HepG2 (cell line): ENCODE measurements at places on chromosomes 11 and 22. TPM values are rescaled to one million over a fixed set of nuclear protein-coding genes. Genes with fewer than 3 reads are reported as not detected.

NUDT8 gene
- polyA plus RNA-seq, result 6.7 and 7.8 TPM in 2 replicates

C11orf42 gene
- polyA plus RNA-seq, result not detected in 2 replicates

CHEK2 gene
- polyA plus RNA-seq, result 19.2 and 27.0 TPM in 2 replicates

CEP126 gene
- 1.7 and 1.8 TPM in 2 replicates for polyA plus RNA-seq

- peak; percentile 92 for DNase-seq
These were observed 45.7 kb downstream of the TXN2 start for GRCh38 chr22:36435516-36436415.

- no peak for DNase-seq
These were observed 51.1 kb upstream of the CCDC188 start for GRCh38 chr22:20201837-20202392.

DNA sequence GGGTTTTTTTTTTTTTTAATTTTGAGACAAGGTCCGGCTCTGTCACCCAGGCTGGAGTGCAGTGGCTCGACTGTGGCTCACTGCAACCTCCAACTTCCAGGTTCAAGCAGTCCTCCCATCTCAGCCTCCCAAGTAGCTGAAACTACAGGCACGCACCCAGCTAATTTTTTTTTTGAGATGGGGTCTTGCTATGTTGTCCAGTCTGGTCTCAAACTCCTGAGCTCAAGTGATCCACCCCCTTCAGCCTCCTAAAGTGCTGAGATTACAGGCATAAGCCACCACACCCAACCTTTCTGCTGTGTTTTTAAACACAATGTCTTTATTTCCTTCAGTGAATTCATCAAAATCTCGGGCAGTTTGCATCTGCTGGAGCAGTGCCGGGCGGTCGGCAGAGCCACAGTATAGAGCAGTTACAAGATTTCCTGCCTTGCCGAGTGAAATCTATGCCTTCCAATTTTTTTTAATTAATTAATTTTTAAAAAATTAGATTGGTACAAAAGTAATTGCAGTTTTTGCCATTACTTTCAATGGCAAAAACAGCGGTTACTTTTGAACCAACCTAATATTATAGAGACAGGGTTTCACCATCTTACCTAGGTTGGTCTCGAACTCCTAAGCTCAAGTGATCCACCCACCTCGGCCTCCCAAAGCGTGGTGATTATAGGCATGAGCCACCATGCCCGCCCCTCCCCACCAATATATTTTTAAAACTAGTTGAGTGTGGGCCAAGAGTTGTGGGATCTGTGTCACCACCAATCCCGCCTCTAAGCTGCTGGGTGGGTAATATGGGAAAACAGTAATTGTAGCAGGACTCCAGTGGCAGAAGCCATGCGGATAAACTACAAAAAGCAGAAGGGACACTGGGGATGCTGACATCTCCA lies 2.7 kb upstream of the ACY3 start:
- DNase-seq, result no peak

GRCh38 chr11:62544581-62545436 lies 1.8 kb downstream of the AHNAK start:
- DNase-seq, result no peak

DNA sequence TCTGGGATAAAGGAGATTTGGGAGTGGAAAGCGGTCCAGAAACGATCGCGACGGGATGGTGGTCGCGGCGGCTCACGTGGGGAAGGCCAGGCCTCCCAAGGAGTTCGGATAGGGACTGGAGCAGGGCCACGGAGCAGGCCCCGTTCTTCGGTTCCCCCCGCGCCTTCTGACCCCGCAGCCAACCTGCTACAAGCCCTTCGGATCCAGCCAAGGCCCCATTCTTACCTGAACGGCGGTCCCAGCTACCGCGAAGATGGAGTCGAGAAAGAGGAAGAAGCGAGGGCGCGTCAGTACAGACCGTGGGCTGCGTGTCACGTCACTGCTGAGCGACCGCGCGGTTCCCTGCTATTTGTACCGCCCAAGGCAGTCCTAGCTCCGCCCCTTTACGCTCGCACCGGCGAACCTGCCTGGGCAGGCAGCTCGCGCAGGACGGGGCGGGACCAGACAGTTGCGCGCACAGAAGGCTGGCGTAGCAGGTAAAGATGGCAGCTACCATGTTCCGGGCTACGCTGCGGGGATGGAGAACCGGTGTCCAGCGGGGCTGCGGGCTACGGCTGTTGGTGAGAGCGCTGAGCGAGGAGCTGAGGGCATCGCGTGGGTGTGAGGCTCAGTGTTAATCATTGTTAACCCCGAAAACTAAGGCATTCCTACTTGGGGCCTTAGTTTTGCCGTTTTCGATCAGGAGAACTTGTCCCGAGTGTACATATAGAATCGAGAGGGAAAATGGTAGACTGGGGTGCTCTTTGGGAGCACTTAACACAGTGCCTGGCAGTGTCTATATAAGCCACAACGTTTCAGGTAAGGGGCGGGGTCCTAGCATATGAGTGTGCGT lies at the start of the genes FAU and MRPL49:
TSS of gene FAU (minus strand) at position 270 of the 832 bp plus-strand sequence. CDS start 321 bp downstream, outside the sequence.
TSS of gene MRPL49 (plus strand) at position 457 of the 832 bp plus-strand sequence. CDS start at position 483, 26 bp downstream.
- peak; percentile 93 for DNase-seq

DNA sequence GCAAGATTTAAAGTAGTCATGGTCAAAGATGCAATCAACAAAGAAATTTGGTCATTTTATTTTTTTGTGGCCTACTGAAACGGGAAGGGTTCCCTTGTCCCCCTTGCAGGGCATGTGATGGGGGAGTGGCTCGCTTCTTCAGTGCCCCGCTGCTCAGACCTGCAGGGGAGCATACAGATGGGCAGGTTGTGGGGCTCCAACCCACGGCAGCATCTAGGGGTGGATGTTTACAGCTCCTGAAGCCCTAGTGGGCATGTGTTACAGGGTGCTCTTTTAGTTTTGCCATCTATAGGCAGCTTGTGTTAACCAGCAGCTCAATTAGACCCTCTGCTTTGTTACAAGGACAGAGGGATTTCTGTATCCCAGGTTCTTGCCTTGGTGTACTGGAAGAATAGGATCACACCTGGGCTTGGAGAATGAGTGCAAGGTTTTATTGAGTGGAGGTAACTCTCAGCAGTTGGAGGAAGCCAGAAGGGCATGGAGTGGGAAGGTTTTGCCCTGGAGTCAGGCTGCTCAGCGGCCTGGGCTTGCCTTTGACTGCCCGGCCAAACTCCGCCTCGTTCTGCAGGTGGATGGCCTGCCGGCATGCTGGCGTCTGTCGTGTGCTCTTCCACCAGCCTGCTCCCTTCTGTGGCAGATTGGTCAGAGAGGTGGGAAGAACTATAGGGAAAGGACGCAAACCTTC lies 9.4 kb downstream of the GSTP1 start:
- no peak for DNase-seq

GRCh38 chr22:22181341-22181850 lies 63.2 kb upstream of the VPREB1 start:
- DNase-seq, result peak; percentile 18

GRCh38 chr11:17291710-17292109 lies 15.2 kb downstream of the NUCB2 start:
- no peak for DNase-seq

- DNase-seq, result no peak
These were observed 59.8 kb downstream of the WNT7B start for GRCh38 chr22:45917146-45917545.
